ENCODE measurements at places on chromosomes 7 and 10. TPM values are rescaled to one million over a fixed set of nuclear protein-coding genes. Genes with fewer than 3 reads are reported as not detected.

GRCh38 chr10:58839771-58840170 is 327.1 kb downstream of the BICC1 start:
- no peaks in the 10 kb centered on the region for H3K4me1 ChIP-seq
- H3K27me3 ChIP-seq = no peaks in the 10 kb centered on the region
- H3K36me3 ChIP-seq = no peaks in the 10 kb centered on the region
- DNase-seq = no peak
- no peak overlapping the region for H3K4me3 ChIP-seq
- no peak overlapping the region for H3K27ac ChIP-seq

- no peak for DNase-seq
- no peak overlapping the region for H3K27ac ChIP-seq
- no peaks in the 10 kb centered on the region for H3K27me3 ChIP-seq
- no peaks in the 10 kb centered on the region for H3K4me1 ChIP-seq
- no peaks in the 10 kb centered on the region for H3K36me3 ChIP-seq
Measured at GRCh38 chr10:45152726-45153125, 152.0 kb downstream of the ZNF22 start.

GRCh38 chr7:84248843-84249242 is 54.3 kb upstream of the SEMA3A start:
- H3K36me3 ChIP-seq = no peaks in the 10 kb centered on the region
- H3K27me3 ChIP-seq = no peaks in the 10 kb centered on the region
- no peak for DNase-seq
- H3K4me1 ChIP-seq = no peaks in the 10 kb centered on the region
- H3K27ac ChIP-seq = no peak overlapping the region
- no peak overlapping the region for H3K4me3 ChIP-seq

GRCh38 chr10:51972733-51973346 is 273.4 kb upstream of the CSTF2T start:
- no peaks in the 10 kb centered on the region for H3K36me3 ChIP-seq
- H3K4me3 ChIP-seq = no peak overlapping the region
- H3K4me1 ChIP-seq = peaks cover 2% of the 10 kb centered on the region
- H3K27ac ChIP-seq = peak overlapping the region; percentile 36

- no peaks in the 10 kb centered on the region for H3K27me3 ChIP-seq
- no peak overlapping the region for H3K27ac ChIP-seq
- H3K4me3 ChIP-seq = no peak overlapping the region
- H3K4me1 ChIP-seq = no peaks in the 10 kb centered on the region
Measured at GRCh38 chr7:114530057-114530611, 115.5 kb downstream of the FOXP2 start.

GRCh38 chr10:47421057-47421952 is 37.2 kb upstream of the ZNF488 start:
- no peak for DNase-seq
- H3K4me1 ChIP-seq = no peaks in the 10 kb centered on the region
- H3K27me3 ChIP-seq = no peaks in the 10 kb centered on the region
- no peak overlapping the region for H3K4me3 ChIP-seq
- no peak overlapping the region for H3K27ac ChIP-seq

GRCh38 chr7:1425292-1426136 is 33.8 kb downstream of the MICALL2 start:
- H3K4me1 ChIP-seq = no peaks in the 10 kb centered on the region
- H3K4me3 ChIP-seq = no peak overlapping the region
- H3K36me3 ChIP-seq = no peaks in the 10 kb centered on the region

DNA sequence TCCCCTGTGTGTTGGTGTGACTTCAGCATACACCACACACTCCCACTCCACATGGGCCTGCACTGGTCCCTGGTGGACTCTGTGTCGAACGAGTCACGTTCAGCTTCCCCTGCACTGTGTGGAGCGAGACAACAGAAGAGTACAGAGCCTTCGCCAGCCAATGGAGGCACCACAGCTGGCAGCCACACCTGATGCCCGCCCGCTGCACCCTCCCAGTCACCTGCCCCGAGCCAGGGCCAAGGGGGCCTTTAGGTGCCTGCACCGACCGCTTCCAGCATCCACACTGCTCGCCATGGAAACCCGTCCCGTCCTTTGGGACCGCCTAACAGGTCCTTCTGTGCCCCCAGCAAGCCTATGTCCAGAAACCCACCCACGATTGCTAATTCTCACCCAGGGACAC is 9.2 kb downstream of the FOXL3 start:
- DNase-seq = no peak
- no peak overlapping the region for H3K27ac ChIP-seq
- no peak overlapping the region for H3K4me3 ChIP-seq

DNA sequence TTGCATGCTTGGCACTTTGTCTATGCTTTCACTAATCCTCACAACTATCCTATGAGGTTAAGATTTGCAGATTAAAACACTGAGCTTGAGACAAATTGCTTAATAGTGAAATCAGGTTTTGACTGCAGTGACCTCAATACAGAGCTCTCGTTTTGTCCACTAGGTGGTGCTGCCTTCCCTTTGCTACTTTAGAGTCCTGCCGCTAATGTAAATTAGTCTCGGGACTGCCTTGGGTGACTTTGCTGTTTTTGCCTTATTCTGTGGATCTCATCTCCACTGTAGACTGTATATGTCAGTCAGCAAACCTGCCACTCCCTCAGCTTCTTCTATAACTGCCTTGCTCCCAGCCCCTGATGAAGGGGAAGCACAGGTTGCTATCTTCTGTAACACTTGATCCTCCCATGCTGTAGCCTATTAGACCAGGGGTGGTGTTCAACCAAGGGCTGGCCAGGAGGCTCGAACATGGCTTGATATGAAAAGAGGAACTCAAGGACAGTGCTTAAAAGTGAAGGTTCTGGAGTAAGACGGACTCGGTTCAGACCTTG is 26.0 kb downstream of the ASB4 start:
- no peak overlapping the region for H3K27ac ChIP-seq
- no peaks in the 10 kb centered on the region for H3K4me1 ChIP-seq
- H3K27me3 ChIP-seq = no peaks in the 10 kb centered on the region

- no peak overlapping the region for H3K27ac ChIP-seq
- H3K36me3 ChIP-seq = no peaks in the 10 kb centered on the region
- DNase-seq = no peak
Measured at GRCh38 chr7:37074370-37074769, 350.1 kb upstream of the AOAH start.

DNA sequence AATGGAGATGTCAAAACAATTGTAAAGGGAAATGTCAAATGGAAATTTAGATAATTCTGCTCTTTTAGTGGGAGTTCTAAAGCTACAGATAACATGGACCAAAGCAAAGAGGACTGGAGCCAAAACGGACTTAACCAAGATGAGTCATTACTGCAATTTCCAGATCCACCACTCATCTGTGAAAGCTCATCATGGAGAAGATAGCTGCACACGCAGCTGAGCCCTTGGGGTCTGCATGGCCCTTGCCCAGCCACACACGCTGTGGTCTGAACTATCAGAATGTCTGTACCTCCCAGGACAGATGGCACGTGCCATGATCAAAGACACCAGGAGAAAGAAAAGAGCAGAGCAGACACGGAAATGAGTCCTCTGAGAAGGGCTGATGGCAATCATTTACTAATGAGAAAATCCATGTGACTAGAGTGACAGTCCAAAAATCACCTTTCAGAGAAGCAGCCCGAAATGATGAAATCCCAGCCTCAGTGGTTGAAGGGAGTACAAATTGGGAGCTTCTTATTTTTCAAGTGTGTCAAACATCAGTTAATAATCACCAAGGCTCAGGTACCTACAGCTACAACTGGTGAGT is 177.9 kb upstream of the MGMT start:
- no peak overlapping the region for H3K4me3 ChIP-seq
- no peaks in the 10 kb centered on the region for H3K27me3 ChIP-seq
- H3K4me1 ChIP-seq = no peaks in the 10 kb centered on the region
- H3K36me3 ChIP-seq = no peaks in the 10 kb centered on the region
- H3K27ac ChIP-seq = no peak overlapping the region
- DNase-seq = no peak

DNA sequence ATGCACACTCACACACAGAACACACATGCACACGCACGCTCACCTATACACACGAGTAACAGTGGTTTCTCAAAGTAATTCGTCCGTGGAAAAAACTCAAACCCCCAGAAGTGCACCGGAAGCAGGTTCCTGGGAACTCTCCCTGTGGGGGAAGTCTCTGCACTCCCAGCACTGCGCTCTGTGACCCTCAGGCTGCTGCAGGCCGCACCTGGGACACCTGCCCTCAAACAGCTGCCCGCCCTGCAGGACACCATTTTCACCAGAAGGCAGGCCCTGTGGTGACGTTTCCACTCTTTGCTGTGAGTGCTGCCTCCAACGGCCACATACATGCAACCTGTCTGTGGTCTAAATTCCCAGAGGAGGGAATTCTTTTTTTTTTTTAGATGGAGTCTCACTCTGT is 21.3 kb downstream of the YKT6 start:
- H3K4me3 ChIP-seq = no peak overlapping the region
- peak; percentile 32 for DNase-seq
- H3K36me3 ChIP-seq = no peaks in the 10 kb centered on the region

DNA sequence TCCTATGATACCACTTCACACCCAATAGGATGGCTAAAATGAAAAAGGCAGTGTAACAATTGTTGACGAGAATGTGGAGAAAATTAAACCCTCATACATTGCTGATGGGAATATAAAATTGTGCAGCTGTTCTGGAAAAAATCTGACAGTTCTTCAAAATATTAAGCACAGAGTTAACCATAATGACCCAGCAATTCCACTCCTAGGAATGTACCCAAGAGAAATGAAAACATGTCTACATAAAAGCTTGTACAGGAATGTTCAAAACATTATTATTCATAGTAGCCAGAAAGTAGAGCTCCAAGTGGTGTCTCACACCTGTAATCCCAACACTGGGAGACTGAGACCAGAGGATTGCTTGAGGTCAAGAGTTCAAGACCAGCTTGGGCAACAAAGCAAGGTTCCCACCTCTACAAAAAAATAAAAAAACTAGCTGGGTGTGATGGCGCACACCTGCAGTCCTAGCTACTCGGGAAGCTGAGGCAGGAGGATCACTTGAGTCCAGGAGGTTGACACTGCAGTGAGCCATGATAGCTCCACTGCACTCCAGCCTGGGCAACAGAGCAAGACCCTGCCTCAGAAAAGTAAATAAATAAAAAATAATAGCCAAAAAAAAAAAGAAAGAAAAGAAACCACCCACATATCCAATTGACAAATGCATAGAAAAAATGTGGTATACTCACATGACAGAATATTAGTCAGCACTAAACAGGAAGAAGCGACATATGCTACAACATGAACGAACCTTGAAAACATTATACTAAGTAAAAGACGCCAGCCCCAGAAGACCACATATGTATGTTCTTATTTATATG is 5.0 kb downstream of the RHEB start:
- no peak overlapping the region for H3K27ac ChIP-seq
- H3K4me3 ChIP-seq = no peak overlapping the region
- H3K27me3 ChIP-seq = no peaks in the 10 kb centered on the region
- no peak for DNase-seq
- no peaks in the 10 kb centered on the region for H3K36me3 ChIP-seq

DNA sequence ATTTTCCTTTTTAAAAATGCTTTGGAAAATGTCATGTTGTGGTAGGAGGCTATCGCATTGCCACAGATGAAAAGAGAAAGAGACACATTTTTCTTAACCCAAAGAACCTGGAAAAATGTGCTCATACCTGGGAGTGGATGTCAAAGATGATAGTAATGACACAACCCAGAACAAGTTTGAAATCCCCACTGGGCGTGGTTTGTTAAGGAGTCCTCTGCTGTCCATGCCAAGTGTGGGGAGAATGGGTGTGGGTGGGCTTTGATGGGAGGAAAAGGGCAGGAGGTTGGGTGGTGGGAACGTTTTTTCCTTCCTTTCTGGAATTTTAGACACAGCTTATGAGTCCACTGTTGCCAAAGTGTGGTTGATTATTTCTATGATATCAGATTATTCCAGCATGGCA is 10.9 kb downstream of the OPTN start:
- H3K36me3 ChIP-seq = peaks cover 12% of the 10 kb centered on the region
- no peak for DNase-seq
- no peak overlapping the region for H3K27ac ChIP-seq
- no peaks in the 10 kb centered on the region for H3K27me3 ChIP-seq

GRCh38 chr10:7075110-7075509 is 335.7 kb downstream of the SFMBT2 start:
- no peaks in the 10 kb centered on the region for H3K27me3 ChIP-seq
- no peak overlapping the region for H3K27ac ChIP-seq
- no peak overlapping the region for H3K4me3 ChIP-seq
- DNase-seq = no peak
- no peaks in the 10 kb centered on the region for H3K4me1 ChIP-seq
- no peaks in the 10 kb centered on the region for H3K36me3 ChIP-seq

- H3K36me3 ChIP-seq = no peaks in the 10 kb centered on the region
- DNase-seq = no peak
- no peaks in the 10 kb centered on the region for H3K27me3 ChIP-seq
- no peaks in the 10 kb centered on the region for H3K4me1 ChIP-seq
- no peak overlapping the region for H3K4me3 ChIP-seq
Measured at GRCh38 chr7:67407392-67408071, 410.9 kb downstream of the TYW1 start.

GRCh38 chr7:18706670-18707069 is 211.1 kb downstream of the HDAC9 start:
- no peak overlapping the region for H3K4me3 ChIP-seq
- no peaks in the 10 kb centered on the region for H3K4me1 ChIP-seq
- peaks cover 1% of the 10 kb centered on the region for H3K36me3 ChIP-seq
- DNase-seq = no peak

DNA sequence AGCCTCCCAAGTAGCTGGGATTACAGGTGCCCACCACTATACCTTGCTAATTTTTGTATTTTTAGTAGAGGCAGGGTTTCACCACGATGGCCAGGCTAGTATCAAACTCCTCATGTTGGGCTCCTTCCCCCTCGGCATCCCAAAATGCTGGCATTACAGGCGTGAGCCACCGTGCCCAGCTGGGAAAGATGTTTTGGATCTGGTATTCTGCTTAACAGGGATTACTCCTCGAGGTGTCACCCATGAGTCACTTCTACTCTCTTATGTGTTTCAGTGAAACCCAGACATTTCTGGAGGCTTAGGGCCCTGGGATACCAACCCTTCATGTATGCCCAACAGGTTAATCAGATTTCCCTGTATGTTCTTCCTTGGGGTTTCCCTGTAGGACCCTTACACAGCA is 11.8 kb upstream of the OPN4 start:
- H3K4me3 ChIP-seq = no peak overlapping the region
- H3K27ac ChIP-seq = no peak overlapping the region
- H3K27me3 ChIP-seq = no peaks in the 10 kb centered on the region
- H3K36me3 ChIP-seq = no peaks in the 10 kb centered on the region

DNA sequence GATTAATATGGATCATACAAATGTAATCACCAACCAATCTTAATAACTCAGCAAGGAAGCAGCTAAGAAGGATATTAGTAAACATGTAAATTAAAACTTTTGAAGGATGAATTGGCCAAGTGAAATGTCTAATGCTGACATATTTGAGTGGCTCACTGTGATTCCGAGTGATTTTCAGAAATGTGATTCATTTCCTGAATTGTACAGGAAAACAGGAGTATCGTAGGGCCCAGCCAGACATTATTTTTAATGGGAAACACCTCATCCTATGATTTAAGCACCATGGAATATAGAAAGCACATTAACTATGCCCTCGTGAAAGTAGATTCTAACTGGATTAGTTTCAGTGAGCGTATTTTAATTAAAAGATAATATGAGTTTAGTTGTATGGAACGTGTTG is 82.3 kb downstream of the LHFPL3 start:
- H3K27ac ChIP-seq = no peak overlapping the region
- DNase-seq = no peak
- H3K4me3 ChIP-seq = no peak overlapping the region
- H3K27me3 ChIP-seq = no peaks in the 10 kb centered on the region

The TMEM140 gene
- 10.9 TPM for polyA plus RNA-seq

The CNPY1 gene
- polyA plus RNA-seq = not detected

The MYL7 gene
- polyA plus RNA-seq = 2.6 TPM

The OTUD1 gene
- polyA plus RNA-seq = 10.4 TPM

The NODAL gene
- polyA plus RNA-seq = 0.13 TPM

The GPER1 gene
- polyA plus RNA-seq = 5.0 TPM

The PPP1R9A gene
- polyA plus RNA-seq = 1.2 TPM

The CYP26A1 gene
- not detected for polyA plus RNA-seq

The ADK gene
- polyA plus RNA-seq = 12.6 TPM

The NPFFR1 gene
- under 0.01 TPM for polyA plus RNA-seq

The SLC18A3 gene
- not detected for polyA plus RNA-seq
